Nucleus accumbens (tissue), 56 donors: ENCODE measurements at places on chromosomes 11 and 22.

GRCh38 chr11:65436412-65437032 is 13.9 kb downstream of the NEAT1 start:
- no peak for DNase-seq

- DNase-seq = no peak
These were observed 12.7 kb downstream of the ACCS start for GRCh38 chr11:44078794-44079193.

DNA sequence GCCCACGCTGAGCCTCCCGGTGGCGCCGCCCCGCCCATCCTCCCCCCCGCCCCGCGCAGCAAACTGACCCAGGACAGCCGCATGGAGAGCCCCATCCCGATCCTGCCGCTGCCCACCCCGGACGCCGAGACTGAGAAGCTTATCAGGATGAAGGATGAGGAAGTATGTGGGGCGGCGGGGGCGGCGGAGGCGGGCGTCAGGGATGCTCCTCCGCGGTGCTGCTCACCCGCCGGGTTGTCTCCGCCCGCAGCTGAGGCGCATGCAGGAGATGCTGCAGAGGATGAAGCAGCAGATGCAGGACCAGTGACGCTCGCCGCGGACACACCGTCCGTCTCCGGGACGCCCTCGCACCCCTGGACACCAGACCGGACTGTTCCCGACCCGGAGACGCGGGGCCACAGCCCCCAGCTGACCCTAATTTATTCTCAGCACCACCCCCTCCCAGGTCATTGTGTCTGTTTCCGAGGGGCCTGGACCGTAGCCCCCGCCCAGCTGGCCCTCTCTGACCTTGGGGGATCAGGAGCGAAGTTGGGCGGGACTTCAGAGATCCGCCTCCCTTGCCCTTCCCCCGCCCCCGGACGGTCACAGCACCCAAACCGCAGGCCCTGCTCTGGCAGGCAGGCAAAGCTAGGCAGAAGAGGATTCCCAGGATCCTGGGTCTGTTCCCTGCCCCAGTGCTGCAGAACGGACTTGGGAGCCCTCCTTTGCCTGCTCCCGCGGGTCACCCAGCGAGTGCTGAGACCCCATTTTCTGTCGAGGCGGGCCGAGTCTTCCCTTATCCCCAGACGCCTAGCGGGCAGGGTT is 959 bp upstream of the GP1BB start:
- DNase-seq = no peak

GRCh38 chr22:23684026-23684425 is 6.8 kb upstream of the RGL4 start:
- DNase-seq = no peak

- no peak for DNase-seq
These were observed 184.3 kb downstream of the C11orf87 start for GRCh38 chr11:109606256-109606655.

- DNase-seq = no peak
These were observed 13.6 kb downstream of the ADM start for GRCh38 chr11:10318527-10318802.

DNA sequence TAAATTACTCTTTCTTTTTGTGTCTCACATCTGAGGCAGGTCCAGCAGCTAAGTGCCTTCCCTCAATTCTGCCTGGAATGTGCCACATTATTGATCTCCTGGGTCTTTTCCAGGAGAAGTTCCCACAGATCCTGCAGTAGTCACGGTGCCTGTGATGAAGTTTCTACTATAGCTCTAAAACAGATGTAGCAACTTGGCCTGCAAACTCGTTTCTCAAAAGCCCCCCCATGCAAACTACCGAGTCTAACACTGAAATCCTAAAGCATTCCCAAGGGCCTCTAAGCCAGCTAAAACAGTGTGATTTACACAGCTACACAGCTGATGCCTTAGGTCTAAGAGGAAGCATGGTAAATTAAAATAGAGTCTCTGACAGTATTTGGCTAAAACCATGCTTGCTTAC is 54.3 kb downstream of the DDI1 start:
- no peak for DNase-seq

GRCh38 chr11:12086271-12087074 is 23.9 kb upstream of the MICAL2 start:
- no peak for DNase-seq

DNA sequence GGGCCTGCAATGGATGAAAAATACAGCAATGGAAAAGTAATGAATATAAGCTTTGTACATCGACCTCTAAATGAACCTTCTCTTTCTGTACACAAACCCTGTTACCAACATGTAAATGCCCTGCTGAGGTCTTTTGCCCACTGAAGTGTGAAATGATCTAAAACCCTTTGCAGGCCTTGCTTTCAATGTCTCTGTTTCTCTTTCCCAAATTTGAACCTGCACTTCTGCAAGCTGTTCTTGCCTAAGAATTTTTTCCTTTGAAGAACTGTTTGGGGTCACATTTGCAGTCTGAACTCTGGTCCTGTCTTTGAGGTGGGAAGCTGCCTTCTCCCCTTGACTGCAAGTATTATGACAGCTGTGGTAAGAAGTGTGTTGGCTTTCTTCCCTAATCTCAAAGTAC is 1237.1 kb downstream of the FAM181B start:
- no peak for DNase-seq

DNA sequence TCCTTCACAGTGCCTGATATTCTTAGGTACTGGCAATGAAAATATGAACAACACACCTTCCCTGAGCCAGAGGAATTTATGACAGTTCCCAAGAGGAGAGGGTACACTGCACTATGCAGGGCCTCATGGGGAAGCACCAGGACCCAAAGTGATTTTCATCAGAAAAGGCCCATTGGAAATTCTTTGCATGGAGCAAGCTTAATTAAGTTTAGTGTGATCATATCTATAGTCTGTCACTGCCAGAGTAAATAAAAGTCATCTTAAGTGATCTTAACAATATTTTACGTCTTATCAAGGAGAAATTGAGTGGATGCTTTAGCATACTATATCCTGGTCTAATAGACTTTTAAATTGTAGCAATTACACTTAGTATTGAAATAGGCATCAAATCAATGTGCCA is 86.5 kb downstream of the ACER3 start:
- no peak for DNase-seq

DNA sequence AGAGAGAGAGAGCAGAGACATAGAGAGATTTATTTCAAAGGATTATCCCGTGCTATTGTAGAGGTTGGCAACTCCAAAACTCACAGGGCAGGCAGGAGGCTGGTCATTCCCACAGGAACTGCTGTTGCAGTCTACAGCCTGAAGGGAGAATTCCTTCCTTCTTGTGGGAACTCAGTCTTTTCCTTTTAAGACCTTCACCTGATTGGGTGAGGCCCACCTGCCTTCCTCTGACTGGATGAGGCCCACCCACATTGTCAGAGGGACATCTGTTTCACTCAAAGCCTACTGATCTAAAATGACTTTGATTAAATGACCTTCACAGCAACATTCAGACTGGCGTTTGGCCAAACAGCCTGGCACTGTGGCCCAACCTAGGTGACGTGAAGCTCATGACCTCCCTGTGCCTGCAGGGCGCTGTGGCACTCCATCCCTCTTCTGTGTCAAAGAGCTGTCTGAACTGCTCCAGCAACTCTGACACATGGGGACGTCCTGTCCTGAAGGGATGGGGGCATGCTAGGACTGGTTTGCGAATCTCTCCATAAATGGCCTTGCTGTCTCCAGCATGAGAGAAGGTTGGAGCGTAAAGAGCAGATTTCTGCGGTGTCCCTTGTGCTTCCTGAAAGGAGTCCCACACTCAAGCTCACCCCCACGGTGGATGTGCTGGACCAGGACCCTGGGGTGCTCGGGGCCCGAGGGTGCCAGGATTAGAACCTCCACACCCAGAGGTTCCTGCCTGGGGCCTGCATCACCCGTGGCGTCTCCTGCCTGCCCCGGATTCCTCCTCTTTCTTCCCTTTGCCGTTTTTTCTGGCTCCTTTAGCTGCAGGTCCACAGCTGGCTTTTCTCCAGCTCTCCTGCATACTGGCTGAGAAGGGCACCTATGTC is 20.7 kb downstream of the KRTAP5-5 start:
- no peak for DNase-seq
